Astrocyte of the spinal cord (primary cell): ENCODE measurements at places on chromosomes 3 and 15.

DNA sequence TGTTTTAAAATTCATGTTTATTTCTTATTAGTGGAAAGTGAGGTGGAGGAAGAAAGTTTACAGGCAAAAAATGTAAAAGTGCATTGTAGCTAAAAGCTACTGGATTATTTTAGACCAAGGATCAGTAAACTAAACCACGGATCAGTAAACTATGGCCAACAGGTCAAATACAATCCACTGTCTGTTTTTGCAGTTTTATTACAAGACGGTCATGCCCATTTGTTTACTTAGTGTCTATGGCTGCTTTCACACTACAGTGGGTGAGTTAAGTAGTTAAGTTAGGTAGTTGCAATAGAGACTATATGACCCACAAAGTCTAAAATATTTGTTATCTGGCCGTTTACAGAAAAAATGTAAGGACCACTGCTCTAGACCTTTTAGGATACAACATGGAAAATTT, 82.0 kb downstream of the NR2E3 start:
- DNase-seq, result no peak

DNA sequence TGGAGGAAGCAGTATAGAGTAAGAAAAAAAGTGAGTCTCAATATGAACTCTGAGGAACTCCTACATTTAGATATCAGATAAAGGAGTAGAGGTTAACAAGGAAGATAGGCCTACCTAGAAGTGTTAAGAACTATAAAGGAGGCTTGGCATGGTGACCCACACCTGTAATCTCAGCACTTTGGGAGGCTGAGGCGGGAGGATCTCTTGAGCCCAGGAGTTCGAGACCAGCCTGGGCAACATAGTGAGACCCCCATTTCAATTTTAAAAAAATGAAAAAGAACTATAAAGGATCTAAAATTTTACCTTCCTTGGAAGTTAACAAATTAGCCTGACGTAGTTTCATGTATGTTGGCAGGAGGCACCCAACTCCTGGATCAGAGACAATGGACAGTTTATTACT, 14.5 kb downstream of the IREB2 start:
- DNase-seq, result no peak

GRCh38 chr3:171282041-171282440, 178.2 kb downstream of the TNIK start:
- DNase-seq, result peak; percentile 77

DNA sequence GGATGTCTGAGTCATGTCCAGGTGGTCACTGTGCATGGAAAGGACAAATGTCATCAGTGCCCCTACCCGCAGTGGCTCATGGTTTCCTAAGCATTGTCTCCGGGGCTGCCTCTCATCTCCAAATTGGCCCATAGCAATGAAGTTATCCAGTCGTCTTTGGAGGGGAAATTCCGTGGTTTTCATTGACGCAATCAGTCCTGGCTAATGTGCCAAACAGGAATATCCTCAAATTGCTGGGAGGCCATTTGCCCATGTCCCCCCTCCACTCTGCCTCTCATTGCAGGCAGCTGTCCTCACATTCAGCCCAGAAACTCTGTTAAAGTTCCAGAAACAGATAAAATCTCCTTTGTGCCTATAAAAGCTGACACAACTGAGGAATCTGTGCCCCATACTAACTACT, 81.6 kb downstream of the MCTP2 start:
- DNase-seq, result peak; percentile 60

DNA sequence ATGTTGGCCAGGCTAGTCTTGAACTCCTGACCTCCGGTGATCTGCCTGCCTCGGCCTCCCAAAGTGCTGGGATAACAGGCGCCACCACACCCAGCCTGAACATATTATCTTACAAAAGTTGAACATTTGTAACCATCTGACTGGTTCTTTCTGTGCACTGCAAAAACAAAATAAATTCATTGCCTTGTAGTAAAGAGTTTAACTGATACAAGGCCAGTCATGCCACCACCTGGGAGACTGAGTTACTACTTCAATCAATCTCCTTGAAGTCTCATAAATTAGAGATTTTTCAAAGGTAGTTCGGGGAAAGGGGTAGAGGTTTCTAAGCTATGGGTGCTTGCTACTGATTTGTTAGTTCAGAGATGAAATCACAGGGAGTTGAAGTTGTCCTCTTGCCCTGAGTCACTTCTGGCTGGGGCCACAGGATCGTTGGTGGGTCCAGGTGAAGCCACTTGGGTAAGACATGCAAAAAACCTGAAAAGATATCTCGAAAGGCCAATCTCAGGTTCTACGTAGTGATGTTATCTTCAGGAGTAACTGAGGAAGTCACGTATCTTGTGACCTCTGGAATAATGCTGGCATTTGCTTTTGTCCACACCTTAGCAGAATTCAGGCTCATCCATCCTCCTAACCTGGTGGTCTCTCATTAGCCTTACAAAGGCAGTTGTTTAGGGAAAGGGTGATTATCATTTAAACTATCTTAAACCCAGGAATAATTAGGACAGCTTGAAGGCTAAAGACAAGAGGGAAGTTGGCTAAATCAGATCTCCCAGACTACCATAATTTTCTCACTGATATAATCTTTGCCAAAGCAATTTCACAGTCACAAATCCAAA, 33.7 kb downstream of the ZBTB11 start:
- DNase-seq, result no peak

GRCh38 chr3:186469525-186469924, 74.7 kb downstream of the CRYGS start:
- DNase-seq, result no peak

DNA sequence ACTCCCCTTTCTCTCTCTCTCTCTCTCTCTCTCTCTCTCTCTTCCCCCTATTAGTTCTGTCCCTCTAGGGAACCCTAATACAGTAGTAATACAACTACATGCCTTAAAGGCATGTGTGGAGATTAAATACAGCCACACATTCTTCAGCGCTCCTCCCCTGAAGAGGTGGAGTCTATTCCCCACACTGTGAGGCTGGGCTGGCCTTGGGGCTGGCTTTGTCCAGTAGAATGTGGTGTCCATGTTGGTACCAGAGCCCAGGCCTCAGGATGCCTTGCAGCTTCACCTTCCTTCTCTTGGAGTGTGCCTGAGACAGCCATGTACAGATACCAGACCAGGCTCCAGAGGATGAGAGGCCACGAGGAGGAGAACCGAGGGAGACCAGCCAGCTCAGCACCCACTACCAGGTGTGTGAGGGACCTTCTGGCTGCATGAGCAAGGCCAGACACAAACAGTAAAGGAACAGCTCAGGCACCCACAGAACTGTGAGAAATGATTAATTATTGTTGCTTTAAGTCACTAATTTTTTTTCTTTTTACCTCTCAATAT, 10.7 kb downstream of the SLC6A20 start:
- DNase-seq, result no peak

DNA sequence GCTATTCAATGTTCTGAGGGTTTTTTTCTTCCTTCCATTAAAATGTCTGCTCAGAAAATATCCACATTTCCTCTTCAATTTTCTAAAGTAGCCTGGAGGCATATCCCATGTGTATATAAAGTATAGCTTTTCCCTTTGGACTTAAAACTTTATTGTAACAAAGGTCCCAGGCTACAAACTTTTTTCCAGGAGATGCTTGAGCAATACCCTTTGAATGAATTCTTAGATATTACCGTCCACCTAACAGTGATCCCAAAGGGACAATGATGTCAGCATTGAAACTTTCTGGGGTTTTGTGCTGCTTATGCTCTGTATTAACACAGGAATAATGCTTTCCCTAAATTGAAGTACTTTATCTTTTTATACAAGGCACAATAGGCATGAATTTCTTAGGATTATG, 525.2 kb downstream of the CADM2 start:
- no peak for DNase-seq

- DNase-seq, result no peak
Observed at GRCh38 chr3:126691765-126692164, 12.3 kb upstream of the CHCHD6 start.

GRCh38 chr15:87947560-87947959, 309.0 kb downstream of the NTRK3 start:
- DNase-seq, result no peak

- DNase-seq, result no peak
Observed at GRCh38 chr3:122232485-122232884, 49.0 kb downstream of the CASR start.

GRCh38 chr3:46998852-46999515, 19.5 kb downstream of the NBEAL2 start:
- no peak for DNase-seq
